Activated gamma-delta T cell treated with anti-CD3 and anti-CD28 coated beads, Interleukin-2, amount 50 U/mL, for 16 hours (primary cell): ENCODE measurements at places on chromosomes 12 and 14.
A peak's percentile ranks its signal among the peaks of the same experiment; 100 is the strongest.

GRCh38 chr14:30283822-30284446 is 275.0 kb upstream of the G2E3 start:
- DNase-seq = no peak

GRCh38 chr14:22391908-22392565 is 197.0 kb downstream of the DAD1 start:
- no peak for DNase-seq

DNA sequence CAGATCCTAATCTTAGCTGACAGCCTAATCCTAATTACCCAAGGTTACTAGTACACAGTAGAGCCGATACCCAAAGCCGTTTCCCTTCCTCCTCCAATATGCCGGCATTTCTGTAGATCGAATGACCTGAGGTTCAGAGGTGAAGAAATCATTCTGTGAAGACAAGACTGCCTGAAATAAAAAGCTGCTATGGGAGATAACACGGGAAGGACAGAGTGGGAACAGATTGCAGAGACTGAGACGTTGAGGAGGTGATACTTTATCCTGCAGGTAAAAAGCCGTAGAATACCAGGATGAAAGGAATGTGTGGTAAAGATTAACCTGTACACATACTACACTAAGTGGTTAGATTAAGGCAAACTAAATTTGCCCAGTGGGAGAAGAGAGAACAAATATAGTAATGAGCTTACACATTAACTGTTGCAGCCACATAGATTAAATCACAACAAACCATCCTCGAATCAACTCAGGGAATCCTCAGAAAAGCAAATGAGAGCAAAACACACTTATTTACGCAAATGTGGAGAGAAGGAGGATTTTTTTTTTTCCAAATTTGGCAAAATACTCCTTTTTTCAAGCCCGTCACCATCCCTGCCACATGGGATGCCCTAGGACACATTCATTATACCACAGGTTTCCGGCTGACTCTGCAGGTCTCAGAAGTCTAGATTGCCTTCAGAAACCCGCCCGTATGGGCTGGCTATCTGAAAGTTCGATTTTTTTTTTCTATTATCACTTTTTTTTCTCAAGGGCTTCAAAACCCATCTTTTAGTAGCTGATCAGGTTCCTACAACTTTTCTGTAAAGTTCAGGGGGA is 188.0 kb downstream of the TTC8 start:
- DNase-seq = no peak

GRCh38 chr12:66786531-66787308 is 107.8 kb upstream of the GRIP1 start:
- no peak for DNase-seq

DNA sequence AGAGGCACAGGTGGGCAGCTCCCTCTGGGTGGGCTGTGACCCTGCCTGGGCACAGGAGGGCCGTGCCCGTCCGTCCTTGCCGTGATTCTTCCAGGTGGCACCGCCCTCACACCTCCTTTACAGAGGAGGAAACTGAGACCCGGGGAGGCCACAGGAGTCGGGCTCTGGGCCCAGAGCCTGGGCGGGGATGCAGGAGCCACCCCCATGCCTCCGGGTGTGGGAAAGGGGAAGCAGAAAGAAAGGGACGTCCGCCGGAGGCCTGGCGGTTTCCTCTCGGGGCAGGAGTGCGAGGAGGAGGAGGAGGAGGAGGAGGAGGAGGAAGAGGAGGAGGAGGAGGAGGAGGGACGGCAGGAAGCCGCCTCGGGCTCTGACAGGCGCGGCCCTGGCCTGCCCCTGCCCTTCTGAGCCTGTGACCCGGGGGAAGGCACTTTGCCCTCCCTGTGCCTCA is 23.0 kb downstream of the SH2B3 start:
- DNase-seq = no peak

DNA sequence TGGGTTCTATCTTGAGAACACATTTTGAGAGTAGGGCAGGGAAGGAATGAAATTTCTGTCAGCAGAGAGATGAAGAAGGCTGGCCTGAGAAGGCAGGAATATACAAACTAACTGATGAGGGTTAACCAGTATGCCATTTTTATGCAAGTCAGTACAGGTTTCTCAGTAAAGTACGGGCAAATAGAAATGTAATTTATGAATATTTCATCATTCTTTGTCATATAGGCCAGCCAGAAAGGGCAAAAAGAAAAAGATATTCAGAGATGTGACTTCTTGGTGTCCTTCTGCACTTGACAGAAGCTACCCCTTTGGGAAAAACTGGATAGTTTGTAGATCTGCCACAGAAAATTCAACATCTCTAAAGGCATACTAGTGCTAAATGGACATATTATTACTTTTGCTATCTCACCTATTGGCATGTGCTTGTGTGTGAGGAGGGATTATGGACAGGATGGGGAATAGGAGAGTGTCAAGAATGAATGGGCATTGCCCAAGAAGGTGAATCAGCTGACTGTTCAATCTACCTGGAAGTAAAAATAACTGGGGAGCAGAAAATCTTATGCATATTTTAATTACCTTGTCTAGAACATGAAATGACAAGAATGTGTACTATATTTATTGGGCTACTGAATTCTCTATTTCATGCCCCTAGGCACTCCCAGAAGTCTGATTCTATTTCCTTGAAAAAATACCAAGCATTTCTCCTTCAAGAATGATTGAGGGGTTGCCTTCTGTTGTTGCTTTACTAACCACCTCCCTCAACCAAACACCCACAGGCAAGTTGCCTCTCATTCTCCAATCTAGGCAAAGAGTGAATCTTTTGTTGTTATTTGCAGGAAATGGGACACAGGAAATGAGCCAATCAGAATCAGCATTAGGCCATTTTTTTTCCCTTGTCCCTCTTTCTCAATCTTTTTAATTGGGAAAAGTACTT is 175.1 kb upstream of the SLC38A2 start:
- DNase-seq = no peak

GRCh38 chr12:106135075-106135474 is 3.7 kb downstream of the NUAK1 start:
- no peak for DNase-seq

GRCh38 chr12:49583366-49584094 is 15.6 kb upstream of the MCRS1 start:
- no peak for DNase-seq

DNA sequence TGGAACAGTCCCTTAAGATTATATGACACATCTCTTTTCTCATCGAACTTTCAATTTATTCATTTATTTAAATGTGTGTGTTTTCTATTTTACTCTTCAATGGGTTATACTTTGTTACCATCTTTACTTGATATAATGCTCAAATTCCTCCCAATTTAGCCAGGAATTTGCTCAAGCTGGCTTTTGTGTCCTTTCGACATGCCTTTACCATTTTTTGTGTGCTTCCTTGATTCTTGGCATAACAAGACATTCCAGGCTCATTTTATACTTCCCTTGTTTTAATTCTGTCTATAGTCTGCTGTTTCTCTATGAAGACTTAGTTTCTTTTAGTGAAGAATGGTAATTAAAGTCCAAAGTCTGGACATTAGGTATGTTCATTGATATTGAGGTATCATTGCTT is 315.8 kb downstream of the AEBP2 start:
- DNase-seq = no peak

DNA sequence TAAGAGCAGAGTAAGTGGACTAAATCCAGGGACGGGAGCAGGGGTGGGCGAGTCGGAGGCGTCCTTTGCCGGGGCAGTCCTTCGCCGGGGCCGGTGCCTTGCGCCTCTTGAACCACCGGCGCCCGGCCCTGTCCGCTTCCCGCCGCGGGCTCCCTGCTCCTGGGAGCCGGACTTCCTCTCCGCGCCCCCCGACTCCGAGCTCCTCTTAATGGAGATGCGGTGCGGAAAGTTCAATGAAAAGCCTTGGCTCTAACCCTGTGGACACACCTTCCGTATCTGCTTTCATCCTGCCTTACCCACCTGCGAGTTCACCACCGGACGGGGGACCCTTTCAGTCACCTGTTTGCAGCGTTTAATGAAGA is 412 bp downstream of the FGFR1OP2 start:
- no peak for DNase-seq

DNA sequence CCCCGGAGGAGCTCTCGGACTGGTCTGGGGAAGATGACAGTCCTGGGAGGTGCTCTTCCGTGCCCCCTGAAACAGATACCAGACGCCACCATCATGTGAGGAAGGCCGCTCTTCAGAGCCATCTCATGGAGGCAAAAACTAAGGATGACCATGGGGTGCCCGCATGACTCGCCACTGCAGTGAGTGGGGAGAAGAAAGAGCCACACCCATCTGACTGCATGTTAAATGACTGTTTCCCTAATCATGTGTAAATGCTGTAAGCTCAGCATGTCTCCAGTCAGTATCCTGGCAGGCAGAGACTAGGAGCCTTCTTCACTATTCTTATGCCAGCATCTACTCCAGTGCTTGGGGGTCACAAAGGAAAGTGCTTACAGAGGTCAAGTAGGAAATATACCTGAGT is 4.0 kb downstream of the STON2 start:
- no peak for DNase-seq

DNA sequence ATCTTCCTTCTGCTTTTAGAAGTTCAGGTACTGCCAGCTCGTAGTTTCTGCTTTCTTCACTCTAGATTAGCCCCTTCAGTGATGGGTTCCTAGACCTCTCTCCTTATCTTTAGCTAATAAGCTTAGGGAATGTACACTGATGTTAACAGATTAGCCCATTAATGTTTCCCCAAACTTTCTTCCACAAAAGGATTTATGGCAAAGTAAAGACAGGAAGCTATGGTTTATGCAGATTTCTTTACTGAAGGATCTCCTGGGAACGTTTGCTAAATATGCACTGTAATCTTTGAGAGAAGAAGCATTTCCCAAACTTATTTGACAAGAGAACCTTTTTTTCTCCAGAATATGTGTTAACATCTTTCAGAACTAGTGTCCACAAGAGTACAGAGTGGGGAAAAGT is 4.2 kb downstream of the SOCS4 start:
- DNase-seq = no peak

DNA sequence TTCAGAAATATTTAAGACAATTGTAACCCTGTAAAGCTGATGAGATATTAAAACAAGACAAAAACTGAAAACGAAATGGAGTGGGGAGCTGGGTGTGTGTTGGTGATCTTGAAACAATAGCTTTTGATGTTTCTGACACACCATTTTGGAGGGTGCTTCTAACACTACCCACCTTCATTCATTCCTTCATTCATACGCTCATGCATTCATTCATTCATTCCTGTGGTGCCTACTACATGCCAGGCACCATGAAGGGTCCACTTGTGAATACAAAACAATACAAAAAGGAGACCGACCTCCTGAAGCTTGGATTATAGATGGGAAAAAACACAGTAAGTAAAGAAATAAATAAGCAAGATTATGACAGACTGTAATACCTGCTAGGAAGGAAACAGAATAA is 60.5 kb downstream of the FOXN3 start:
- DNase-seq = no peak

DNA sequence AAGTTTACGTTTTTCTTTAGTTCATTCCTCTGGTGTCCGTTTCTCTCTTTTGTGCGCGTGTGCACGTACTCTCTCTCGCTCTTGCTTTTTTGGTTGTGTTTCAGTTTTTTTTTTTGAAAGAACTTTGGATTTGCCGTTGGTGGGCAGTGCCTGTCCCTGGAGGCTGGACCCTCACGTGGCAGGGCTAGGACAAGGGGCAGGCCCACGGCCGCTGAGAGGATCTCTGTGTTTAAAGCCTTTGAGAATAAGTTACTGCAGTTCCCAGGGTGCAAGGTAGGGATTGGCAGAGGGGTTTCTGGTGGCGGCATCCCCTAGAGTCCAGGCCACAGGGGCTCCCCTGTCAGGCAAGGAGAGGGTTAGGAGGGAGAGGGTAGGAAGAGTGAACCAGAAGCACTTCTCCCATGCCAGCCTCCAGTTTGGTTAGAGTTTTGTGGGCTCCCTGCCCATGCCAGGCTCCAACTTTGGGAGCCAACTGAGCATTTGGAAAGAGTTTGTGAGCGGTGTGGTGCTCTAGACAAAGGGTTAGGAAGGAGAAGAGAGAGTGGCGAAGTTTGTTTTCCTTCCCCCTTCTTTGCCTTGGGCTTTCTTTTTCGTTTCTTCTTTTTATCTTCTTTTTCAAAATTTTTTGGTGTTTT is 30.5 kb downstream of the ZFHX2 start:
- no peak for DNase-seq

GRCh38 chr12:1935242-1935641 is 16.8 kb upstream of the CACNA2D4 start:
- DNase-seq = no peak

GRCh38 chr12:1830401-1830845 is 10.1 kb downstream of the LRTM2 start:
- no peak for DNase-seq

DNA sequence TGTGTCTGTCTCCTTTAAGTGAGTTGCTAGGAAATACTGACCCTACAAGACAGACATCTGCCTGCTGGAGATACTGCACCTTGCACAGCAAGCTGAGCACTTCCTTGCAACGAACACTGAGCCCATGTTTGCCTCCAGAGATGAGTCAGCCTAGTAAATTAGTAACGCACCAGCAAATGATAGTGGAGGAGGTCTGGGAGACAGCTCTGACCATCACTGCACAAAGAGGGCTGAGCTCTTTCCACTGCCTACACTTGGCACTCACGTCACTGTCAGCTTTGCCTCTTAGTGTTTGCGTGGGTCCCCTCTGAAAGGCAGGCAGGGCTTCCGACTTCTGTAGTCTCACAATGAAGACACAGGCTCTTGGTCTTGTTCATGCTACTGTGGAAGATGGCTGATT is 109.0 kb downstream of the APAF1 start:
- DNase-seq = no peak

GRCh38 chr12:48618541-48618940 is 48.7 kb upstream of the LALBA start:
- DNase-seq = peak; percentile 61

DNA sequence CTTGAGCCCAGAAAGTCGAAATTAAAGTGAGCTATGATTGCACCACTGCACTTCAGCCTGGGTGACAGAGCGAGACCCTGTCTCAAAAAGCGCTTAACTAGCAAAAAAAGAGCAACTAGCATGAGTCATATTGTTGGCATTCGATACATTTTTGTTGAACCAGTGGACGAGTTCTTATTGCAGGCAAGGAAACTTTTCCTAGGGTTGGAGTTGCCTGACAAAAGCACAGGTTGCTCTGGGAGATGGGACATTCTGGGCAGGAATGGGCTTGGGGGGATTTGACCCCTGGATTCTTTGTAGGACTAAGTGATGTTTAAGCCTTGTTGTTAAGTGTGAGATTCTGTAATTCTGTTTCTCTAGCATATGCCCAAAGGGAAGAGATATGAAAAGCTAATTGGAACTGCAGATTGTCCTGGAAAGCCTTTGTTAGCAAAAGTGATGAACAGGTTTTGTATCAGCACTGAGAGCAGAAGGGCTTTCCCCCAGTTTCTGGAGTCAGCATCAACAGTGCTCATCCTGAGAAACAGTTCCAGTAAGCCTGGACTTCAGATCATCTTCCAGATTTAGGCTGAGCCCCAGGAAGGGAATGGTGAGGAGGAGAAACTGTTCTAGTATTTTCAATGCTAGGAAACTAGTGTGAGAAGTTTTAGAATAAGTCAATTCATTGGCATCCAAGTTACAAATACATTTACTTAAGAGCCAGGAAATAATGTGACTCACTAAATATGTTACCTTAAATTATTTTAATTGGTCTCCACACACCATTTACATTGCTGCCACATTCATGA is 123.1 kb downstream of the SRGAP1 start:
- DNase-seq = no peak
